ENCODE measurements at places on chromosomes 2 and 18. TPM values are rescaled to one million over a fixed set of nuclear protein-coding genes. Genes with fewer than 3 reads are reported as not detected.
A peak's percentile ranks its signal among the peaks of the same experiment; 100 is the strongest.

DNA sequence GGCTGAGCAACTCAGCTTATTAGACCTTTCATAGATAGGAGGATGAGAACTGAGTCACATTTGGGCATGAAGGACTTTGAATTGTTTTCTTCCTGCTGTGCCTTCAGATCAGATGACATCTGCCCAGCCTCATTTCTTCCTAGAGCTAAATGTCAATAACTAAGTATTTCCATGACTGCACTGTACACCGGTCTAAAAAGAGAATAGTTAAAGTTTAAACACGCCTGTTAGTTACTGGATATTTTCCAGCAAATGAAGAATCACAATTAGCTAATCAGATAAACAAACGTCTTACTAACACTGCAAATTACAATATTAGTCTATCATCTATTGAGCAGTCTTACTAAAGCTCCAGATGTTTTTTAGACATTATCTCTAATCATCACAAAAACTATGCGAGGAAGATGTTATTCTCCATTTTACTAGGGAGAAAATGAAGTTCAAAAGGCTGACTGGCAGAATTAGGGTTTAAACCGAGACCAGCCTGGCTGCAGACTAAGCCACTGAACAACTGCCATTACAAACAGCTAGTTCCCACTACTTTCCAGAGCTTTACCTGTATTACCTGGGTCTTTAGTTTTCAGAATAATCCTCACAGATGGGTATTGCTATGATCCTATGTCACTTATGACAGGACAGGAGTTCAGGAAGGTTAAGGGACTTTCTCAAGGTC, 69.4 kb upstream of the ZNF397 start:
- no peak overlapping the region for H3K4me3 ChIP-seq
- peaks cover 4% of the 10 kb centered on the region for H3K4me1 ChIP-seq
- no peak overlapping the region for H3K27ac ChIP-seq
- no peaks in the 10 kb centered on the region for H3K36me3 ChIP-seq
- no peaks in the 10 kb centered on the region for H3K27me3 ChIP-seq

GLI2 gene
- total RNA-seq = 4.7 TPM

HSPE1 gene
- 66.1 TPM for total RNA-seq

DNA sequence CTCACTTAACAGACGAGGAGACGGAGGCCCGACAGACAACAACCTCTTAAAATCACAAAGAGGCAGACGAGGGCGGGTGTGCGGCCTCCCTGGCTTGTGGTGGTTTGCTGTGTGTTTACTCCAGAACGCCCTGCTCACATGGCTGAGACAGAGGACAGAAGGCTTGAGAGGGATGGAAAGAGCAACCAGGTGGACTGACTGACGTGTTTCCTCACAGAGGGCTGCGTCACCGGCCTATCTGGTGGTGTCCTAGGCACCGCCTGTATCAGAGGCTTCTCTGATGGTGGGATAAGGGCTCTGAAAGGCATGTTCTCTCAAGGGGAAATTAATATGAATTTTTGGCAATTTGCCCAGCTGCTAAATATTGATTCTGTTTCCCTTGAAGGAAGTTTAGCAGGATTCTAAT, 47.0 kb upstream of the RALBP1 start:
- H3K27me3 ChIP-seq = no peaks in the 10 kb centered on the region
- no peak overlapping the region for H3K4me3 ChIP-seq
- H3K27ac ChIP-seq = no peak overlapping the region
- no peaks in the 10 kb centered on the region for H3K4me1 ChIP-seq
- no peak for DNase-seq

DNA sequence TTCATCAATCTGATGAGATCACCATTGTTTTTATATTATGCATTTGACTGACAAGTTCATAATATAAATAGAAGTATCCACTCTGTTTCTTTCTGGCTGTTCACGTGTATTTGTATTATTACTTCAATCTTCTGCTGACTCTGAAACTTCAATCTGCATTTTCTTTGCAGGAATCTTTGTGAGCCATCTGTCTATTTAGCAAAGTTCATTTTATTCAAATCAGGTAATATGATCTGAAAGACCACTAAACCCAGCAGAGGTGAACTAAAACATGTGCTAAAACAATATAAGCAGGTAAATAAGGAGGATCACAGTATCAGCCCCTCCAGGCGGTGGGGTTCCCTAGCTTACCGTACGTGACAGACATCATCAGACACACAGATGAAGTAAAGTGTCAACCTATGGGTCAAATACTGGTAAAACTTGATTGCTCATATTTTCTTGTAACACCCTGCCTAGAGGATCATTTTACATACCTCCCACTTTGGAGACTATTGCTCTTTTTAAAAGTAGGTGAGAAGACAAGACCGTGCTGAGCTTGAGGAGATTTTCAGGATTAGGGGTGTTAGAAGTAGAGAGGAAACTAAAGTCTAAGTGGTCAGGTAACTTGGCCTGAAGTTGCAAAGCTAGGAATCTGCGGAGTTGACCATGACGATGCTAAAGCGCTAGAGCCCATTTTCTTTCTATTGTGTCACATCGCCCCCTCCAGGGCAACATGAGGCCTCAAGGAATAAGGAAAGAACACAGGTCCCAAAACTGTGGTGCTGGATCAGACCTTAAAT, 9.0 kb downstream of the DTNB start:
- no peak for DNase-seq
- no peak overlapping the region for H3K4me3 ChIP-seq
- no peak overlapping the region for H3K27ac ChIP-seq
- H3K4me1 ChIP-seq = no peaks in the 10 kb centered on the region

GRCh38 chr2:217438821-217439220, 564.0 kb downstream of the TNS1 start:
- H3K4me3 ChIP-seq = no peak overlapping the region
- no peaks in the 10 kb centered on the region for H3K36me3 ChIP-seq
- no peaks in the 10 kb centered on the region for H3K27me3 ChIP-seq
- H3K27ac ChIP-seq = no peak overlapping the region

DNA sequence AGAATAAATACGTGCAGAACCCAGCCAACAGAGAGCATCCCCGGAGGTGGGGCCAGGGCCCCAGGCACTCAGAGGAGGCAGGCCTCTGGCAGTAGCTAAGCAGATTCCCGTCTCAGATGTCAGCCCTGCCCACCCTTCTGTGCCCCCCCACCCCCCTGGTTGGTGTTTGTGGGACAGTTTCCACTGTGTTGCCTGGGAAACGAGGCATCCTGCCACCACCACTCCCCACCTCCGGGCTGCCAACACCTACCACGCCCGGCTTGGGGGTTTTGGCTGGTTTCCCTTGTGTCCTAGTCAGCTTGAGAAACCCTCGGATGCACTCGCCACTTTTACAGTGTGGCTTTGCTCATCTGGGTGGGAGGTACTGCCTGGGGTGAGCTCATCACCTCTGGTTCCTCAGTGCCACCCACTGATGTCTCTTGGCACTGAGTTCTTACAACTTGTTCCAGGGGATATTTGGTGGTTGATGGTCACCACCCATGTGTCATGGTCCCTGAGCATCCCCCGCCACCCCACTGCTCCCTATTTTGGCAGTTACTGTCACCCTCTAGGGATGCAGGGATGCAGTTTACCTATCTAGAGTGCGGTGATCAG, 72.4 kb upstream of the YWHAQ start:
- no peak overlapping the region for H3K27ac ChIP-seq
- peak; percentile 77 for DNase-seq
- no peak overlapping the region for H3K4me3 ChIP-seq
- no peaks in the 10 kb centered on the region for H3K27me3 ChIP-seq

GRCh38 chr2:53782676-53783075, 4.1 kb downstream of the ASB3 start:
- peaks cover 14% of the 10 kb centered on the region for H3K36me3 ChIP-seq
- peaks cover 36% of the 10 kb centered on the region for H3K4me1 ChIP-seq
- H3K27ac ChIP-seq = no peak overlapping the region
- H3K4me3 ChIP-seq = no peak overlapping the region

LIMS2 gene
- 161 TPM for total RNA-seq

DNA sequence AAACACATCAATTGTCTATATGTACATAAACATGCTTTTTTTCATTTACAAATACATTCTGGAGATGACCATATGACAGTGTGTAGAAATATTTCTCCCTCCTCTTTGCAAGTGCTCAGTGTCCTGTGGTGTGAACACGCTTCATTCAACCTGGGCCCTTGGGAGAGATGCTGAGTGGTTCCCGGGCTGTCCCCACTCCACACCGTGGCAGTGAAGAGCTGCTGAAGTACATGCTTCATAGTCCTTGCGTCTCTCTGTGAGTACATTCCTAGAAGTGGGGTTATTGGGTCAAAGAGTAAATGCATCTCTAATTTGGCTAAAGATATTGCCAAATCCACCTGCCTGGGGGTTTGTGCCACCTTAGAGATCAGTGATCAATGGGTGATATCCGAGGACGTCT, 6.5 kb upstream of the GPR35 start:
- no peaks in the 10 kb centered on the region for H3K27me3 ChIP-seq
- no peaks in the 10 kb centered on the region for H3K36me3 ChIP-seq
- peak; percentile 62 for DNase-seq
- H3K4me1 ChIP-seq = peaks cover 9% of the 10 kb centered on the region
- H3K27ac ChIP-seq = no peak overlapping the region

DNA sequence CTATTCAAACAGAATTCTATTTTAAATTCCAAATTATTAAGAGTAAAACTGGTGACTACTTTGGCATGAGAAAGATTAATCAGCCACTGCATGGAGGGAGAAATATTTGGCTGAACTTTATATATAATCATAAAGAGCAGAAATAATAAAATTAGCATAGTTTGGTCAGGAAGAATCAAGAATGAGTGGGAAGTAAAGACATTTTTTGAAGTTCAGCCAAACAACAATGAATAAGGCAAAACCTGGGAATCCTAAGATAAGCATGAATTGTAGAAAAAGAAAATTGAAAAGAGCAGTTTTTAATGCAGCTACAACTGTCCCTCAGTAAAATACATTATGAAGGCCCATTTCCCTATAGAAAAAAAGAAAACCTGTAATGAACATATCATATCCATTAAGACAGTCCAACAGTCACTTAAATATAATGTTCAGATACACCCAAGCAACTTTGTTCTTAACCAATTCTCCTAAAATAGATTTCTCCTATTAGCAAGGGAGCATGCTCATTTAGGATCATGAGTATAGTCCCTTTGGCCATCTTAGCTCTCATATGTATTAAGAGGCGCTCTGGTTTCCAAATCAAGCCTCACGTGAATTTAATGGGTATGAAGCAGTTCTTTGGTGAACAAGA, 6.5 kb downstream of the TMEM17 start:
- no peak overlapping the region for H3K27ac ChIP-seq
- H3K4me3 ChIP-seq = no peak overlapping the region
- H3K27me3 ChIP-seq = no peaks in the 10 kb centered on the region
- H3K36me3 ChIP-seq = no peaks in the 10 kb centered on the region
- peaks cover 8% of the 10 kb centered on the region for H3K4me1 ChIP-seq

GRCh38 chr2:36376319-36376765, 20.8 kb downstream of the CRIM1 start:
- H3K4me3 ChIP-seq = peak overlapping the region; percentile 2
- no peak overlapping the region for H3K27ac ChIP-seq
- H3K27me3 ChIP-seq = no peaks in the 10 kb centered on the region
- peaks cover 68% of the 10 kb centered on the region for H3K4me1 ChIP-seq
- H3K36me3 ChIP-seq = peaks cover 5% of the 10 kb centered on the region

ANKRD62 gene
- total RNA-seq = 0.12 TPM

GAREM1 gene
- 11.5 TPM for total RNA-seq

CRYGD gene
- not detected for total RNA-seq
